Fibroblast of pulmonary artery (primary cell): ENCODE measurements at places on chromosomes 11 and 22.

DNA sequence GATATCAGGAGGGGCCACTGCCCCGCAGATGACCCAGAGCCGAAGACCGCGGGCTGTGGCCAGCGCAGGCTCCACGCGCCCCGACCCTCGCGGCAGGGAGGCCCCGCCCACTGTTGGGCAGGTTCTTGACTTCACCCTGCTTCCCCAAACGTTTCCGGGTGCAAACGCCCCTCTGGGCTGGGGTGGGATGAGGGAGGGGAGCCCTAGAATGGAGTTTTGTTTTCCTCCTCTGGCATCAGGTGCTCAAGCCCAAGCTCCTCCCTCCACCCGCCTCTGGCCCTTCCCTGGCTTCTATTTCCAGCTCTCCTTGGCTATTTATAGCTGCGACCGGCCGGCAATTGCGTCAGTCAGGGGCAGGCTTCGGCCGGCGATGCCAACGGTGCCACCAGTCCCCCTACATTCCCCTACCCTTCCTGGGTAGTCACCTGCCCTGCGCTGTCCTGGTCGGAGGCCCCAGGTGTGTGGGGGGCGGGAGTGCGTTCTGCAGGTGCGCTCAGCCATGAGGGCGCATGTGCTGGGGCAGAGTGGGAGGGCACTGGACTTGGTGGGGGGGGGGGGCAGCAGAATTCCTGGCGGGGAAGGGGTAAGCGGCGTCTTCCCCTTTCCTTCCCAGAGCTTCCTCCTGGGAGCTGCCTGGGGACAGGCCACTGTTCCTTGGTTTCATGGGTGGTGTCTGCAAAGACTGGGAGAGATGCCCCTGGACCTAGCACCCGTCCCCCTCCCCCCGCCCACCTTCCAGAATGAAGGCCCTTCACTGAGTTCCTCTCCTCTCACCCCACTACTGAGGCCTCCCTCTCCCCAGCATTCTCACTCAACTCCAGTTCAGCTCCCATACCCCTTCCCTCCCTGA, 23.6 kb downstream of the DUSP8 start:
- peak; percentile 40 for DNase-seq

- no peak for DNase-seq
These were observed 13.3 kb downstream of the PRR33 start for GRCh38 chr11:1878137-1879031.

DNA sequence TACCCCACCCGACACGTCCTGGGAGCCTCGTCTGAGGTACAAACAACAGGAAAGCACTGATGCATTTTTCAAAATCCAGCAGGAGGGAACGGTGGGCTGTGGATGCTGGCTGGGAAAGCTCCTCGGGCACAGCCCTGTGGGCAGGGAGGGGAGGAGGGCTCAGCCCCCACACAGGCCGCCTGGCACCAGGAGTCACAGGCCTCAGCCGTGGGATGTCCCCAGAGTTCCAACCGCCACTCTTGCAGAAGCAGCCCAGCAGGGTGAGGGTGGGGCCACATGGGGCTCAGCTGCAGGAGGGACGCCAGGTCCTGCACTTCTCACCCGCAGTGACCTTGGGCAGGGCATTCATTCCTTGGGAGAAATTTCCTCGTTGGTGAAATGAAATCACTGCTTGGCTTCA, 274.6 kb downstream of the BRD1 start:
- DNase-seq: no peak

DNA sequence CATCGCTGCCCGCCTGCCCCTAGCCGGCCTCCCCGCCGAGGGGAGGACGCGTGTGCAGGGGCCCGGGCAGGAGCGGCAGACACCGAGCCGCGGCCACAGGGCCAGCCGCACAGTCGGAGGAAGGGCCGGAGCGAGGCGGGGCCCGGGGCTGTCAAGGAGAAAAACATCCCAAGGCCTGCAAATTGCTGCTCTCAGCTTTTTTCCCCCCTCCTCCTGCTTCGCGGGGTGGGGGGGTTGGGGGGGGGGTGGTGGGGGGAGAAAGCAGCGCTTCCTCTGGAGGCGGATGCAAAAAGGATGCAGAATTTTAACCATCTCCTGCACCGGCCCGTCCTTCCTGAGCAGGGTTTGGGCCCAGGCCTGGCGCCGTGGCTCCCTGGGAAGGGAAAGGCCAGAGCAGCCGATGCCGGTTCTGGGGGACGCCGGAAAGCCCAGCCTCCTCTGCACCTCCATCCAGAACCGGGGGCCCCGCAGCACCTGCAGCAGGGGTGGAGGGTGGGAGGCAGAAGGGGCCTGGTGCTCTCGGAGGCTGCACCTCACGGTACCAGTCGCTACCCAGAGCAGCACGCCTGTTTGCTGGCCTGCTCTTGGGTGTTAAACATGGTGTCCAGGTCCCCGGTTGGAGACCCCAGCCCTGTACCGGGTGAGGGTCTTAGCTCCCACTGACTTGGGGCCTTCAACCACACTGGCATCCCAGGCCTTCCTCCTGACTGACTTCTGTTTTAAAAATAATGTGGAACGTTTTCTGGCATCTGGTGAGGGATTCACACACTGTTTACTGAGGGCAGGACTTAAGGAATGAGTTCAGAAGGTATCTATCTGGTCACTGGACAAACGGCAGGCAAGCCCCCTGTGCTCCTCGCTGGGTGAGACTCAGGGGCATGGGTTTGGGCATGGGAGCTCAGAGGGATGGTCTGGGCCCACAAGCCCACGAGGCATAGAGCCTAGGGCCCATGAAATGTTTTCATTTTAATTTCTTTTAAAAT, 77.4 kb upstream of the WNT7B start:
- peak; percentile 77 for DNase-seq
